ENCODE measurements at places on chromosomes 2 and 18.

DNA sequence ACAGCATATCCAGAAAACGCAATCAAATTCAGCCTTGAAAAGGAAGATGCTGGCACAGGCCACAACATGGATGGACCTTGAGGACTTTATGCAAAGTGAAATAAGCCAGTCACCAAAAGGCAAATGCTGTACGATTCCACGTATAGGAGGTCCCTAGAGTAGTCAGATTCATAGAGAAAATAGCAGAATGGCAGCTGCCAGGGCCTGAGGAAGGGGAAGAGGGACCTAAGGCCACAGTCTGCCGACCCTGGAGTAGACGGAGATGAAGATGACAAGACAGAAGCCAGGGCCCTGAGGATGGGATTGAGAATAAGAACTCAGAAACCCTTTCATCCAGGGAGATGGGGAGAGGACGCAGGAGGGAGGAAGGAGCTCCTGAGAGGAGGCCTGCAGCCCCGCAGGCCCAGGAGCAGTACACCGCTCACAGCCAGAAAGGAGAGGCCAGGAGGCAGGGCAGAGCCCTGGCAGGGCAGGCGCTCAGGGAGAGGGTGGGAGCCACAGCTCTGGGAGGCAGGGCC is 8.1 kb upstream of the MTERF4 start:
- DNase-seq, result no peak

GRCh38 chr2:112201696-112202430 is 53.0 kb downstream of the ZC3H8 start:
- no peak for DNase-seq

- no peak for DNase-seq
Measured at GRCh38 chr2:217107480-217107879, 247.6 kb upstream of the TNP1 start.

- DNase-seq, result no peak
Measured at GRCh38 chr2:10383960-10384734, 64.0 kb downstream of the ODC1 start.

GRCh38 chr18:10462597-10462996 is 8.2 kb downstream of the APCDD1 start:
- DNase-seq, result no peak

DNA sequence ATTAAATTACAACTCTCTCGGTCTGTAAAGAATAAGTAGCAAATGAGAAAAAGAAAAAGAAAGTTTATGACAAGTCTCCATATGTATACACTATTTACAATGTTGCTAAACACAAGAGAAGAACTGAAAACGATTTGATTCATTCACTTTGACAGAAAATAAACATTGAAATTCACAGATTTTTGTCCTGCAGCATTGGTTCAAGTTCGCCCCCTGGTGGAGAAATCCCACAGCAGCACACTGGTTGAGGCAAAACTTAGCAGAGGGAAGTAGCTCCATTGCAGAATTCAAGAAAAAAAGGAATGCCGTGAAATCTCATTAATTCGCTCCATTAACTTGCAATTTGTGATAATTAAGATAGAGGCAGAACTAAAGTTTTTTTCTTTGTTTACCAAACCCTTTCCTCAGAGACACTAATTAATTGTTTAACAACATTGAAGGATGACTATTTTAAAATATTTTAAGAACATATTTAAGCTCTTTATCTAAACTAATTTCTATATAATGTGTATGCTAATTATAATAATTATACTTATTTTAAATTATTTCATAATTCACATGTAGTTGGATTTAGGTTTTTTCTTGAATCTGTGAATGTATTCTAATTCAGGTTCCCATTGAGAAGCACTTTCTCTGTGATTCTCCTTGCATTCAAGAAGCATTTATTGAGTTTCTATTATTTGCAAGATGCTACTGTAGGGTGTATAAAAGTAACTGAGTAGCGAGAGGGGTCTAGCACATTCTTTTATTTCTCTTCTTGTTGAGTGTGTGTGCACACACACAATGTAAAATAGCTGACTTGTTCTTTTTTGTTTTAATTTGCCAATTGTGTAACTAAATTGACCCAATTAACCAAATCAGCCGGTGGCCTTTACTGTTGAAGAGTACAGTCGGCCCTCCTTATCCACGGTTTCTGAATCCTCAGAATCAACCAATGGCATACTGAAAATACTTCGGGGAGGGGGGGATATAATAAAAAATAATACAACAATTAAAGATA is 74.1 kb downstream of the COL4A3 start:
- peak; percentile 53 for DNase-seq

DNA sequence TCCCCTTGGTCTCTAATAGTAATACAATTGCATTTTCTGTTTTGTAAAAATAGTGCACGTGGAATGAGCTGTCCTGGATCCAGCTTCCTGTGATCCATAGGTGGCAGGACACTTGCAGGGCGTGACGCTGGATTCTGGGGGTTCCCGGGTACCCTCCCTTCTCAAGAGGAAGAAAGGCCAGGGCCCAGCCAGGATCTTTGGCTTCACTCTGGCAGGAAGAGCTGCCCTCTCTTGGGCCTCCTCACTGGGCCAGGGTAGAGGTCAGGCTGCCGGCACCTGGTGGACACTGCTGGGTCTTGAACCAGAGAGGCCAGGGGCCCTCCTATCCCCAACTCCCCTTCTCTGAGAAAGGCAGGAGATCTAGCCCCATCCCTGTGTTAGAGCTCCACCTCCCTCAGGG is 37.8 kb upstream of the OTOF start:
- DNase-seq, result no peak

- no peak for DNase-seq
Measured at GRCh38 chr2:100900156-100900795, 80.3 kb downstream of the NPAS2 start.

DNA sequence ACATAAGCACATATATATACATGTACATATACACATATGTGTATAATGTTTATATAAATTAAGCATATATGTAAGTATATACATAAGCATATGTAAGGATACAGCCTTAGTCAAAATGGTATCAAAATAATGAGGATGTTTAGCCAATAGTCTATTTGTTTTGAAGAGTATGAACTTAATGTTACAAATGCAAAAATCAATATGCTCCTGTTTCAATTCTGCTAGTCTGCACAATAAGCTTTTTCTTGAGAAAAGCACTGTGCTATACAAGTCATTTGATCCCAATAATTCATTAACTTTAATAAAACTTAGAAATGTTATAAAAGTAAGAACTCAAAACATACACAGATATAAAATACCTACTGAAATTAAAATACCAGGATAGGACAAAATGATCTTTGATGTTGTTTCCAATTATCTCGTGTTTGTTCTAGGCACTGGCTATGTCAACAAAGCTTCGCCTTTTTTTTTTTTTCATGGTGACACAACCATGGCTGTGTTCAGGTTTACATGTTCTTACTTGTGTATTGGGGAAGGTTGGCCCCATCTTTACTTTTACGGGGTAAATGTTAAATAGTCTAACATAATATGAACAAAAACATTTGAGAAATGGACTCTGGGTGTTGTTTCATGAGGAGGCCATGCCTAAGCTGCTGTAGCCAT is 271.1 kb upstream of the CDH19 start:
- no peak for DNase-seq

- DNase-seq, result no peak
Measured at GRCh38 chr18:48074929-48075706, 144.7 kb upstream of the SMAD2 start.

DNA sequence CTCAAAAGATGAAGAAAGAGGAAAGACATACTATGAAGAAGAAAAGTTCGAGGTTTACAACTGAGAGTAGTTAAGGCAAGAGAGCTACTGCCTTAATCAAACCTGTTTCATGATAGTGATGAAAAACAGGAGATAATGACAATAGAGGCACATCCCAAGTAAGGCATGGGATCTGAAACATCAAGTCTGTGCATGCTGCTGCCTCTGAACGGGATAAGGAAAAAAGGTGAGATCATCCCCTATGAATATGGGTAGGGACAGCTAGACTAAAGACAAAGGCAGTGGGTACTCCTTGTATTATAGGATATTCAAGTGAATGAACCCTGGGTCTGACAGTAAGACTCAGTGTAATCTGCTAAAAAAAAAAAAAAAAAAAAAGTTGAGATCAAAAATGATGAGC is 3.0 kb downstream of the EXOC6B start:
- no peak for DNase-seq

DNA sequence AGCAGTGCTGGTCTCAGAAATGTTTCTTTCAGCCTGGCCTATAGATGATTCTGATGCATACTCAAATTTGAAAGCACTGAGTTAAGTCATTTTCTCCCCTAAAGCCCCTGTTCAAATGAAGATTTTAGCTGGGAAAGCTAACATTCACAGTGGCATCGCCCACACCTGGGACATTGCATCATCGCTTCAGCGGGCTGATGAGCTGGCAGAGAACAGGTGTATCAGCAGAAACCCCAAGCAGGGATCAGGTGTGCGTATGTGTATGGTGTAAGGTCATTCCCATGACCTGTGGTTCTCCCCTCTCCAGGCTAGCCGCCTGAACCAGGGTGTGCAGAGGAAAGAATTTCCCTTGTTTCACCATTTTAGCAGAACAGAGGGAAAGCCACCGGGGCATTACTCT is 56.3 kb downstream of the EPAS1 start:
- no peak for DNase-seq

DNA sequence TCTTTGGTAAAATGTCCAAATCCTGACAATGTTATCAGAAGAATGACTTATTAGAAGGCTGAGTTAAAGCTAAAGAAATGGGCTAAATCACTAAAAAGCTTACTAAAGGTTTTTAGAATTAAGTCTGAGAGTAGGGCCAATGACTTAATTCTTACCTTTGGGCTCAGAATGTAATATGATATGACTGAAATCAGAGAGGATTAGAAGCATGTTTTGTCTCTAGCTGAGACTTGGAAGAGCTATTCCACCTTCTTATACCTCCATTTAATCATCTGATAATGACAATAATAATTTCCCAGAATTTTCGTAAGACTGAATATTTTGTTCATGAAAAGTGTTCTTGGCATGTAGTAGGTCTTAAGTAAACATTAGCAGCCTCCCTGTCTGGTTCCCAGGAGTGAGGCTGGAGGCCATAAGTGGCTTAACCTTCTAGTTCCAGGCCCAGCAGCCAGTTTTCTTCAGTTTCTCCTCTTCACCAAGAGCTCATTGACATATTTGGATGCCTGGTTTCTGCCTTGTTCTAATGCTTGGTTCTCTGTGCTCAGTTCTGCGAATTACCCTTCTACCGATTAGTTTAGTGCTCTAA is 25.5 kb upstream of the E2F6 start:
- no peak for DNase-seq

GRCh38 chr2:230418341-230419016 is 2.5 kb downstream of the SP100 start:
- DNase-seq, result no peak

DNA sequence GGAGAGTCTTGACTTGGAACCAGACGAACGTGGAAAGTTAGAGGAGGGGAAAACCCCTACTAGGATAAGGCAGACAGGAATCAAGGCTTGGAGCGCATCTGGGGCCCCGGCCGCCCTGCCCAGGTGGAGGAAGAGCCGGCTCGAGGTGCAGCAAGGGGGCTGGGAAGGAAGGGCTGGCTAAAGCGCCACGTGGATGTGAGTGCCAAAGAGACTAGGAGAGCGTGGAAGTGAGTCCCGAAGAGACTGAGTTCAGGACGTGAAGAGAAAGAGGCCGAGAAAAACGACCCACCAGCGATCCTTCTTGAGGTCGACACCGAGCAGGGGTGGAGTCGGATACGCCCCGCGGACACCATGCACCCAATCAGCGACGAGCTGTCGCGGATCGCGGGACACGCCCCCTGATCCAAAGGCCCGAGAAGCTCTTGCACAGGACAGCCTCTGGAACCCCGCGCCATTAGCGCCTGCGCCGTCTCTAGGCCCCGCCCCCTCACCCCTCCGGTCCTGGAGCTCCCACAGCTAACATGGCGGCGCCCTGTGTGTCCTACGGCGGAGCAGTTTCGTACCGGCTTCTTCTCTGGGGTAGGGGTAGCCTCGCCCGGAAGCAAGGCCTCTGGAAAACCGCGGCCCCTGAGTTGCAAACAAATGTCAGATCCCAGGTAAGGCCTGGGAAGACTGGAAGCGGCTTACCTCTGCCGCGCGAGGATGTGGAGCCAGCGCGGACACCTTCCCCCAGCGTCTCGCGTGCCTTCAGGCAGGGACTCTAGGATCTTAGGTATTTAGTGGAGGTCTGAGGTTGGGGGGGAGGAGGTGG is at the start of gene MRPS9:
Gene MRPS9, plus strand, starts transcription at position 498 of the 811 bp plus-strand sequence. Its CDS starts 24 bp downstream, at position 522.
- DNase-seq, result peak; percentile 99

DNA sequence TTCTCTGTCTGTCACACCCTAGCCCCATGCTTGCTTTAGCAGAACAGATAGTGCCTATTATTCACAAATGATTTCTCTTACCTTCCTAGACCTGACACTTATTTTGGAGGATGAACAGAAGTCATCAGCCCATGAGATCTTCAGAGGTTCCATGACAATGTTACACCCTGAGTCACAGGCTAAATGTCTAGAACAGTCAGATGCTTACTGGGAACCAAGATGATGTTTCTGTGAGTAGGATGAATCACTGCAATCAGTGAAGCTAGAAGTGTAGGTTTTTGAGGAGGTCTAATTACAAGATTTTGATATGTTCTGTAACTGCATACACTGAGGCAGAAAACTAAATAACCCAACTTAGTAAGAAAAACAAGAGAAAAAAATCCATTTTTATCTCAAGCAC is 123.0 kb upstream of the THUMPD2 start:
- DNase-seq, result no peak

- DNase-seq, result no peak
Measured at GRCh38 chr2:262117-262516, 1.7 kb downstream of the SH3YL1 start.

- DNase-seq, result no peak
Measured at GRCh38 chr2:10452312-10452711, 4.2 kb upstream of the ODC1 start.

GRCh38 chr2:159146996-159147666 is 139.4 kb downstream of the WDSUB1 start:
- no peak for DNase-seq

GRCh38 chr2:111057721-111058120 is 63.0 kb upstream of the BCL2L11 start:
- DNase-seq, result no peak

GRCh38 chr18:3233433-3234168 is 13.8 kb upstream of the MYOM1 start:
- no peak for DNase-seq

- DNase-seq, result no peak
Measured at GRCh38 chr18:42229211-42230210, 274.5 kb downstream of the PIK3C3 start.

GRCh38 chr2:74146929-74147726 is 584 bp downstream of the BOLA3 start:
- no peak for DNase-seq

DNA sequence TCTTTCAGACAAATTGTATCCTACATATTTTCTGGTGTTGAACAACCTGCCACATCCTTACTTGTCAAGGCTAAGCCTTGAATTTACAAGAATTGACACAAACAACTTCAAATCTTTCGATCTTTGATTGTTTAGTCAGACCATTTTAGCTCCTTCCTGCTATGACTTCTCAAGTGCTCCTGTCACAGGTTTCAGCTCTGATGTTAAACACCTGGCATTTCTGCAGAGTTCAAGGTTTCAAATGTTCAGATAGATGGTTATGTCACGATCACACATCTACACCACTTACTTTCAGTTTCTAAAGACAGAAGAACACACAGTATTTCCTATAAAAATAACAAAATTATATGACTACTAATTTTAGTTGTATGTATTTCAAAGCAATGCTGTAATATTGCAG is 84.0 kb downstream of the RND3 start:
- no peak for DNase-seq

- DNase-seq, result no peak
Measured at GRCh38 chr18:32328379-32328778, 138.5 kb downstream of the MEP1B start.

- peak; percentile 36 for DNase-seq
Measured at GRCh38 chr2:196263181-196263747, 91.9 kb upstream of the STK17B start.

- no peak for DNase-seq
Measured at GRCh38 chr2:218887079-218887478, 6.4 kb downstream of the WNT10A start.

Data from activated CD4-positive, alpha-beta T cell treated with anti-CD3 and anti-CD28 coated beads, Interleukin-2, amount 50 U/mL, for 4 hours (primary cell).